ENCODE measurements at places on chromosomes 7 and 10. TPM values are rescaled to one million over a fixed set of nuclear protein-coding genes. Genes with fewer than 3 reads are reported as not detected.
A peak's percentile ranks its signal among the peaks of the same experiment; 100 is the strongest.

- no peak for DNase-seq
Observed at GRCh38 chr7:80722616-80723195, 84.3 kb downstream of the CD36 start.

DNA sequence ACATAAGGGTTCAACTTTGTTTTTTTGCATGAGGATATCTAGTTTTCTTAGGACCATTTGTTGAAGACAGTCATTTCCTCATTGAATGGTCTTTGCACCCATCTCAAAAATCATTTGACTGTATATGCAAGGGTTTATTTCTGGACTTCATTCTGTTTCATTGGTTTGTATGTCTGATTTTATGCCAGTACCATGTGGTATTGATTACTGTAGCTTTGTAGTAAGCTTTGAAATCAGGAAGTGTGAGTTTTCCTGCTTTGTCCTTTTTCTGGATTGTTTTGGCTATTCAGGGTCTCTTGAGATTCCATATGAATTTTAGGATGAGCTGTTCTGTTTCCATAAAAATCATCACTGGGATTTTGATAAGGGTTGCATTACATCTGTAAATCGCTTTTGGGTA, 63.9 kb downstream of the SND1 start:
- DNase-seq = no peak

DNA sequence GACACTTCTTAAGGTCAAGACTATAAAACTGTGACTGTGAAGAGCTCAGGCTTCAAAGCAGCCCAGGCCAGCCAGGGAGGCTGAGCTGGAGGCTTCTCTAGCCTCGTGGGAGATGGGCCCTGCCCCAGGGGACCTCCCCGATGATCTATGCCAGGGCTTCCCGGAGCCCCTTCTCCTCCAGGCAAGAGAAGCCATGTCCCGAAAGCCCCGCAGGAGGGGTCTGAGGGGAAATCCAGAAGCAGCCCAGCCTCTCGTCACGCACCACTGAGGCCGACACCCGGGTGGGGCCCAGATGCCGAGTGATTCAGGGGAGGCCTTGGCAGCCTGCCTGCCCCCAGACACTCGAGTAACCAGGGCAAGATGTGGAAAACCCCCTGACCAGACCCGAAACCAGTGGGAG, 63.7 kb downstream of the PROSER2 start:
- DNase-seq = no peak

DNA sequence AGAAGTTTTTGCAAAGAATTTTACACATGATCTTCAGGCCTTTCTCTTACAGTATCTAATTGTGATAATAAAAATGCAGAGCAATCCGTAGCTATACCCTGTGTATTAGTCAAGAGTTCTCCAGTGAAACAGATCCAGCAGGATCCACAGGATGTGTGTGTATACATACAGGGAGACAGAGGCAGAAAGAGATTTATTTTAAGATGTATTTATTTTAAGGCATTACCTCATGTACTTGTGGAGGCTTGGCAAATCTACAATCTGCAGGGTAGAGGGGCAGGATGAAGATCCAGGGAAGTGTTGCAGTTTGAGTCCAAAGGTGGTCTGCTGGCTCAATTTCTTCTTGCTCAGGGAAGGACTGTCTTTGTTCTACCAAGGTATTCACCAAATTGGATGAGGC, 41.7 kb downstream of the ARHGAP12 start:
- DNase-seq = no peak

DNA sequence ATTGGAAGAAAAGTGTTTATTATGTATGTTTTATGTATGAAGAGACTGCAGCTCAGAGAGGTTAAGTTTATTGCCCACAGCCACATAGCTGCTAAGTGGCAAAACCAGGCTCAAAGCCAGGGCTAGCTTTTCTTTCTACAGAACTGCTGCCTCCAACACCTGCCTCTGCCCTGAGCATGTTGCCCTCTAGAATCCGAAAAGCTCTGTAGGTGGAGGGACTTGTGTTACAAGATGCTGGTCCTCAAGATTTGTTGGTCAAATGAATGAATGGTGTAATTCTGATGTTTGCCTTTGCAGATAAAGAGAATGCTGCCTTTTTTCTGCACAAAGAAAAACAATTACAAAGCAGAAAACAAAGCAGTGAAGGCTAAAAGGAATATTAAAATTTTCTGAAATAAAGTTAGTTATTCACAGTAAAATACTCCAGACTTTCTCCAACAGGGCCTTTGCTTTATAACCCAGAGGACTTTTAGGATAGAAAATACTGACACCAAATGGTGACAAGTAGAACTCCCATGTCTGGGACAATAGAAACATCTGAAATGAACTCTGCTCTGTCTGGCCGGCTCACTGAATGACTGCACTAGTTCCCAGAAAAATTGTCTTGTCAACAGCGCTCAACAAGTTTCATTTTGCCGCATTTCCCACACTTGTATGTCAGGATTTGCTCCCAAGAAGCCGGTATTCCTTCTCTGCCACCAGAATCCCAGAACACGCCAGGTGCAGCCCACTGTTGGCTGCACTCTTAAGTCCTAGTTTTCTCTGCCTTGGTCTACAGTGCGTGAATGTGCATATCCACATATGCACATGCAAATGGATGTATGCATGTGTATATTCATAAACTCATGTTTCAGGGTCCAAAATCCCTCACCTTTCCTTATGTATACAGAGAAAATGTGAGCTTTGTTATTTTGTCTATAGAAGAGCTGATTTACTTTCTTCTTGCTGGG, 11.0 kb upstream of the DNTT start:
- DNase-seq = peak; percentile 31

- no peak for DNase-seq
Observed at GRCh38 chr10:5292196-5292735, 72.5 kb upstream of the UCN3 start.

DNA sequence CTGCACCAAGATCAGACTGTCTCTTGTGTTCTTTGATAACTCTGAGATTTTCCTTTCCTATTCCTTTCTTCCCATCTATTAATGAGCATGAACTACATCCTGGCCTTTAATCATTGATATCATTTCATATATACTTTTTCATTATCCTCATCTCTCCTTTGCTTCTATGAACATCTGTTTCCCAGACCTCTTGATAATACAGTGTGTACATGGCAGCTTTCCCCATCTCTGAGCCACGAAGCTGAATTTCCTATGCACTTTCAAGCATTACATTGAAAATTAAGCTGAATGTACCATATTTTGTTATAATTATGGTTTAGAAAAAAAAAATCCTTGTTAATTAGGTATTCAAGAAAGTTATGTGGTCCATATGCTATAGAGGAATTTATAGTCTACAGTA, 60.9 kb upstream of the CREB5 start:
- DNase-seq = no peak

GRCh38 chr10:72175149-72175548, 40.7 kb upstream of the ANAPC16 start:
- no peak for DNase-seq

GRCh38 chr10:49176310-49177268, 11.6 kb downstream of the TMEM273 start:
- DNase-seq = no peak

- peak; percentile 69 for DNase-seq
Observed at GRCh38 chr10:102347236-102347828, 48.2 kb upstream of the NFKB2 start.

DNA sequence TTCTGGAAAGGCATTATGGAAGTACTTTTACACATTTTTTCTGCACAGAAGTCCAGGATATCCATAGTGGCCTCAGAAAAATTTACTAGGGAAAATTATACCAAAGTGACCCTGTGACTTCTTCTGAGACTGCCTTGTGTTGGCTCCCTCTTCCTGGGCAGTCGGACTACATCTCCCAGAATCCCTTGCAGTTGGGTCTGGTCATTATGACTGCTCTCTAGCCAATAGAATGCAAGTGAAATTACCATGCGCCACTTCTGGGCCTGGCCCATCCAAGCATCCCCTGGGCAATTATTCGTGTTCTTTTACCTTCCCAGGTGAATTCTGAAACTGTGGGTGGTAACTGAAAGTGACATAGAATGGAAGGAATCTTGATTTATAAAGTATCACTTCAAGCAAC, 430.9 kb downstream of the ACTR3B start:
- DNase-seq = peak; percentile 54

Gene VAX1
- total RNA-seq = 0.81 TPM

Gene HMX2
- total RNA-seq = 0.07 TPM

Gene CFAP43
- 0.21 TPM for total RNA-seq

Gene PTPN20
- not detected for total RNA-seq

Gene CYP2C19
- total RNA-seq = 0.14 TPM
